ENCODE measurements at places on chromosomes 7 and 10. TPM values are rescaled to one million over a fixed set of nuclear protein-coding genes. Genes with fewer than 3 reads are reported as not detected.

DNA sequence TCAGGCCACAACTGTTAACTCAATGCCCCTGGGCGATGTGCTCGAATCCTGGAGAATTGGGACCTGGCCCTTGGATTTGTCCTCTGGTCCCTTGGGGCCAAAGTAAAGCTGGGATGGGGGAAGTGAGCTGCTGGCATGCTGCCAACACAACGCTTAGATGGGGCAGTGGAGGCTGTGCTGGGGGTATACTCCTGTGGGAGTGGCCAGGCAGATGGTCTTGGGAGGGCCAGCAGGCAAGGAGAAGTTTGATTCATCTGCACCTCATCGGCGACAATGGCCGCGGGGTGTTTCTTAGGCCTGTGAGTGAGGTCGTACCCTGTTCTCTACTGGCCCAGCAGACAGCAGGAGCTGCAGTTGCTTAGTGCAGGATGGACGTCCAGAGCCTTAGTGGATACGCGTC is 139.0 kb upstream of the MTPN start:
- DNase-seq: no peak

- no peak for DNase-seq
Observed at GRCh38 chr7:139557857-139558581, 34.5 kb downstream of the CLEC2L start.

The LHFPL3 gene
- total RNA-seq: not detected

The TAX1BP1 gene
- 113 TPM for total RNA-seq

GRCh38 chr7:128151635-128152034 is 89.4 kb upstream of the LEP start:
- no peak for DNase-seq

The PDZD7 gene
- not detected for total RNA-seq

- no peak for DNase-seq
Observed at GRCh38 chr7:150909200-150909995, 57.1 kb downstream of the AOC1 start.

DNA sequence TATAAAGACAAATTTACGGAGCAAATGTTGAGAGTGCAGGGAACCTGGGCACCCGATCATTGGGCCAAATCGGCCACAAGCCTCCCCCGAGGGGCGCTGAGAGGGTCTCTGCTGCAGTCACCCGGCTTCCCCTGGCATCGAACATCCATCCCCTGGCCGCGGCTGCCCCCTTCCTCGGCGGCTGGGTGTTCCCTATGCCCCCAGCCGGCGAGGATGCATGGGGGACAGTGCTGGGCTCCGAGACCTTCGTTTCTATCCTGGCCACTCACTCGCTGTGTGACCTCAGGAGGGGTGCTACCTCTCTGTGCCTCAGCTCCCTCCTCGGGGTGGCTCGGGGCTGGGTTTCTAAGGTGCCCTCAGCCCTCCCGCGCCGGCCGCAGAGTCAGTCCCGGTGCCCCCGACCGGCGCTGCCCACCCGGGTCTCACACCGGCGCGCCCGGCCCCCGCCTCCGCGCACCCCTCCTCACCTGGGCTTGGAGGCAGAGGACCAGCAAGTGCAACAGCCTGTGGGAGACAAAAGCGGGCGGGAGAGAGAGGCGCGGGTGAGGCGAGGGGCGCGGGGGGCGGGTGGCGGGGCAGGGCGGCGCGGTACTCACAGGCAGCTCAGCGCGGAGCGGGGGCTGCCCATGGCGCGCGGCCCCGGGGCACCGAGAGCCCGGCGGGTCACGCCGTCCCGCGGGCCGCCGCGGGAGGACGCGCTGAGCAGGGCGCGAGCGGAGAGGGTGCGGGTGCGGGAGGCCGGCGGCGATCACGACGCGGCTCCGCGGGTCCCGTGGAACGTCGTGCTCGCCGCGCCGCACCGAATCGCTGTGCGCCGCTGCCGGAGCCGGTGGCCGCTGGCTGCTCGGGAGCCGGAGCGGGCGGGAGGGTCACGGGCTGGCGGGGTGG is at the start of gene FGF8:
TSS of gene FGF8 (minus strand) at position 842 of the 888 bp plus-strand sequence. CDS start at position 628, 214 bp downstream.
- no peak for DNase-seq

- no peak for DNase-seq
Observed at GRCh38 chr7:12067156-12067831, 143.8 kb upstream of the TMEM106B start.

GRCh38 chr10:130403153-130404075 is 267.2 kb downstream of the GLRX3 start:
- DNase-seq: no peak

- no peak for DNase-seq
Observed at GRCh38 chr7:92794391-92794790, 42.0 kb downstream of the CDK6 start.

GRCh38 chr10:114304017-114304570 is 65.0 kb downstream of the VWA2 start:
- DNase-seq: peak; percentile 68

DNA sequence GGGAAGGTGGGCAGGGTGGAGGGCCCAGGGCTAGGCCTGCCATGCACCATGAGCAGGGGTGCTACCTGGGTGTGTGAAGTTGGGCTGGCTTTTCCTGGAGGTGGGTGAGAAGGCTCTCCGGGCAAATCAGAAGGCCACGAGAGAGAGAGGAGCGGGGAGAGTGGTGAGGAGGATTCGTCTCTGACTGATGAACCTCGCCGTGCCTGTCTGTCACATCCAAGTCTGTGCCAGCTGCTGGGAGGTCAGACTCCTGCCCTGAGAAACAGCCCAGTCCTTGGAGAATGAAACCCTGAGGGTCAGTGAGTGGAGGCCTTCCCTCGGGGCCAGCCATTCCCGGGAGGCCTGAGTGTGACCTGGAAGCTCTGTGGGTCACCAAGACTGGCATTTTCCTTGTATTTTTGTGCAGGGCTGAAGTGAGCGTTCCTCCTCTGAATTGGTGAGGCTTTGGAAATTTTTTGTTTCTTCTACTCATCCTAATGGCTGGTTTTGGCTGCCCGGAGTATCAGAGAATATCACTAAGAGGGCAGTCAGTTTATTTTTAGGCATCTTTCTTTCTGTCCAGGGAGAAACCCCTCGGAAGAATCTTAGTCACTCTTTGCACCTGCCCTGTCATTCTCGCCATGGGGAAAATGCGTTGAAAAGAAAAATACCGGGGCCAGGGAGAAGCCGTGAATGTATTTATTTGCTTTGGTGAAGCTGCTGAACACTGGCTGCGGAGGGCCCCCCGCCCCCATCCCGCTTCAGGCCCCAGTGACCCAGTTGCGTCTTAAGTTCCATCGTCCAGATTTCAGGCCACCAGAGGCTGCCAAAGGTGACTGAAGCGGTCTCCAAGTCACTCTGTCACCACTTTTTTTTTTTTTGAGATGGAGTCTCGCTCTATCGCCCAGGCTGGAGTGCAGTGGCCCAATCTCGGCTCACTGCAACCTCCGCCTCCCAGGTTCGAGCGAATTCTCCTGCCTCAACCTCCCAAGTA is 6.5 kb upstream of the AP5Z1 start:
- DNase-seq: peak; percentile 48

DNA sequence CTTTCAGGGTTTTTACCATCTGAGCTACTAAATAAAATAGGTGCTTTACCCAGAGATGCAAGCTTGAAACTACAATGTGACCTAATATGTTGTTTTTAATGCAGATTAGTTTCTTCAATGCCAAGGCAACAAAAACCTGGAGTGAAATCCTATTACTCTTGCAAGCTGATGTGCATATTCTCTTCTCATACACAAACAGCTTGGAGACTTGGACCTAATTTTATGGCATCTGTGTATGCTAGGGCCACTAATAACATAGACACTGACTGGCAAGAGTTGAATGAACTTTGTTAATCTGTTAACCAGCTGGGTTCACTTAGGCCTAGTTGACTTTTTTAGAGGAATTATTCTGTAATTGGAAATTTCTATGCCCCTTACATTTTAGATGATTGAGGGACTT is 23.4 kb upstream of the SMIM30 start:
- DNase-seq: no peak

The SMKR1 gene
- total RNA-seq: not detected

The EPHA1 gene
- total RNA-seq: not detected

The VSTM4 gene
- total RNA-seq: 4.0 TPM

DNA sequence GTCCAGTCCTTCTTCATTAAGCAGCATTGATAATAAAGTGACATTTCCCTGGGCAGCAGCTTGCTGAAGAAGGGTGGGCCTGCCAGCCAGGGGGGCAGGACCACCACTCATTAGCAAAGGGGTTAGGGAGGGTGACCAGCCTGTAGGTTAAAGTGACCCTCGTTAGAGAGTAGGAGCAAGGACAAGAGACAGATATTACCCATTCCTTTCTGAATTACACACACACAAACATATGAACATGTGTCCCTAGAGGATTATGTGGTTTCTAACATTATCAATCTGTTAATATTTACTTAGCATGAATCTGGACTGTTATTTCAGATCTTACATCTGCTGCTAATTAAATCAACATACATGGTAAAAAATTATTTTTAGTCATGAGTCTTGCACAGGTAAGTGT is 88.9 kb downstream of the CTTNBP2 start:
- DNase-seq: no peak

DNA sequence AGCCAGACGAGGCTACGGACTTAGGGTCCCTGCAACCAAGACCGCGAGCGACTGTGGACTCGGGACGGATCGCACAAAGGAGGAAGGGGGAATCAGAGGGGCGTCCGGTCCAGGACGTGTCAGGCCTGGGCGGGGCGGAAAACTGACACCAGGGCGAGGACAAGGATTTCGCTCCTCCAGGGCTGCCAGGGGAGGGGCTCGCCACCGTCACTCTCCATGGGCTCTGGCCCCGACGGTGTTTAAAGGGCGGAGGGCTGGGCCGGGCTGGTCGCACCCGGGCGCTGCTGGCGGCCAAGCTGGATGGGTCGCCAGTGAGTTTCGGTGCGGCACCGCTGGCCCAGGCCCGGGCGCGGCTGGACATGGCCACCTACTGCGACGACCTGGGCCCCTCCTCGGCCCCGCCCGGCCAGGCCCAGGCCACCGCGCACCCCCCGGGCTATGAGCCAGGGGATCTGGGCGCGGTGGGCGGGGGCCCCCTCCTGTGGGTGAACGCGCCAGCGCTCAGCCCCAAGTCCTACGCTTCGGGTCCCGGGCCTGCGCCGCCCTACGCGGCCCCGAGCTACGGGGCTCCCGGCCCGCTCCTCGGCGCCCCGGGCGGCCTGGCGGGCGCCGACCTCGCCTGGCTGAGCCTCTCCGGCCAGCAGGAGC is at the start of gene FOXI2:
TSS of gene FOXI2 (plus strand) at position 271 of the 648 bp plus-strand sequence. CDS start at position 360, 89 bp downstream.
- no peak for DNase-seq

The SCIN gene
- total RNA-seq: not detected

The JCAD gene
- 6.2 TPM for total RNA-seq

The SVOPL gene
- total RNA-seq: not detected

GRCh38 chr7:158843771-158844170 is 12.6 kb upstream of the DYNC2I1 start:
- DNase-seq: no peak

DNA sequence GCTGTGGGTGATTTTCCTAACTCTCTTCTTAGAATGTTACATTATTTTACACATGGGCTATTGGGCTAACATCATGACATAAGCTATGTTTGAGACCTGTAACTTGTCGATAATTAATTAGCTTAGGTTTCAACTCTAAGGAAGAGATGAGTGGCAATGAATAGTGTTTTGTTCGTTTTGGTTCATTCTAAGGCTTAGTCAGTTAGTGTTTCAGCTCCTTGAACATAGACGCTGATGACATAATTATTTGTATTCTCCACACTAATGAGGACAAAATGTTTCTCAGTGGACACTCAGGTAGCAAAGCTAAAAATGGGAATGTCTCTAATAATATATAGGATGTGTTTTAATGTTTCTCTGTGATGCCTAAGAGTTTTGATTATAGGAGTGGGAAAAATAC is 401.9 kb downstream of the GATA3 start:
- DNase-seq: no peak

DNA sequence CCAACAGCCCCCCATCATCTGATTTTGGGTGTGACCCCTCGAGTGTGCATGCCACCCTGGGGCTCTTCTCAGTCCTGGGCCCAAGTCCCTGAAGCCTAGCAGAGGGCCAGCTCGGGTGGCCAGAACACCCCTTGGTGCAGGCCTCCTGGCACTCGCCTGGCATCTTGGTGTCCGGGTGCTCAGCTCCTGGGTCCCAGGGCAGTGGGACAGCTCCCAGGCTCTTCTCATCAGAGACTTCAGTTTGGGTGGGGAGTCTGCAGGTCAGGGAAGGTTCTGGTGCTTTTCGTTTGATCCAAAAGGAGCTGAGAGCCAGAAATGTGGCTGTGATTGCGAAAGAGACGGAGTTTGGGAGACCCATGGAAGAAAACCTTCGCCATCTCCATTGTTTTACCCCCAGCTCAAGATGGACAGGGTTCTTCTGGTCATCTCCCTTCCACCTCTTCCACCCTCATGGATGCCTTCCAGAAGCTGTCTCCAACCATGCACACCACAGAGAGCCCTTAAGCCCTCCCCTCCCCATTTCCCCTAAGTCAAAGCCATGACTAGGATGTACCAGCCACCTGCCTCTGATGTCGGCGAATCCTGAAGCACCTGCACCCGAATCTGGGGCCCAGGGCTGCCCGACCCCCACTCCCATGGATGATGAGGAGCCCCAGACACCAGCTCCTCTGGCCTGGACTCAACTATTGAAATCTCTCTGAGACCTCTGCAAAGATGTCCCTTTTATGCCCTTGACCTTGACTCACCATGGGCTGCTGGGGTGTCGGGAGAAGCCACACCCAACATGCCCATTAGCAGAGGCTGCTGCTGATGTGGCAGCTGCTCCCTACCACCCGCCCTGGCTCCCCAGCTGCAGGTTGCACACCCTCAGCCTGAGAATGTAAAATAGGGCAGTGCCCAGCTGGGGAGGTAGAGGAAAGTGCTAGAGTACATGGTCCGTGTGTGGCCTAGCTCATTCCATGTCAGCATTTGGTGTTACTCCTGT is 55.3 kb downstream of the ADCYAP1R1 start:
- no peak for DNase-seq

DNA sequence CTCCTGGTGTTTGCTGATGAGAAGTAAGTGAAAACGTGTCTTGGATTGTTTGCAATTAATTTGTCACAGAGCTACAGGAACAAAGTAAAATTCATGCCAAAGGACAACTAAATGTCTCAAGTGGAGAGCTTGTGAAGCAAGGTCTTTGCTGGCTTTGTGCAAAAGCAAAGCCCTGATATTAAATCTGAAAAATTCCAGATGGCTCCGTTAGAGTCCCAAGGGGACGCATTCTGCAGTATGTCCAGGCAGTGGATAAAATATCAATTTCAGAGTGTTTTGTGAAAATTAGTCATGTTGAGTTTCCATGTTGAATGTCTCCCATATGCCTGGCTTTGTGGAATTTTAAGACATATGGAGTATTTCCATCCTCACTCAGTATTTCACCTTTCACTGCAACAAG is 102.5 kb upstream of the PTN start:
- no peak for DNase-seq

The NAT16 gene
- total RNA-seq: not detected

DNA sequence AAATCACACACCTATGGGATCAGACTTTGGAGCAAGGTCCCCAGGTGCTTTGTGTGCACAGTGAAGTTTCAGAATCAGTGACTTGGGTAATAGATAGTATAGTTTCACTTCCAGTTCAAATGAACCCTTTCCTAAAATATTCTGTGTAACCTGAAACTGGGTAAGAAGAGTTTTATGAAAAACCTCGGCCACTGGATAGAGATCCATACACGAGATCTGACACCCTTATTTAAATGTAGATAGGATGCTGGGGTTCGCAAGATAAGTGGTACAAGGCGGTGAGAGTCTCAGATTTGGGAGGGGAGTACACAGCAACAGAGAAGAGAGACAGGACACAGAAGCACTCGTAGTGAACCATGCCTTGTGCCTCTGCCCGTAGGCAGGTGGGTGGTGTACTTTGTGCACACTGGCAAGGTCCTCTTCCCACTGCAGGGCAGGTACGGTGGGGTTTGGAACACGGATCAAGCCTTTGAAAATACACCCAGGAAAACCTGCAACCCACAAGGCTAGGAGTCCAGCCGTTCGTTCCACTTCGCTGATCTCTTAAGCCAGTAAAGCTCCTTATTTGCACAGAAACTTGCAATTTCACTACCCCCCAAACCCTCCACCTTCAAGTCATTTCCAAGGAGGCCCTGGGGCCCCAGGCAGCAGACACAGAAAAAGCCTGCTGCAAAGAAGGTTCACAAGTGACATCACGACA is 162.8 kb downstream of the USP6NL start:
- DNase-seq: no peak

The PITRM1 gene
- 123 TPM for total RNA-seq

Measured in gastrocnemius medialis (tissue), 4 donors.